ENCODE measurements at places on chromosomes 1 and 21.

DNA sequence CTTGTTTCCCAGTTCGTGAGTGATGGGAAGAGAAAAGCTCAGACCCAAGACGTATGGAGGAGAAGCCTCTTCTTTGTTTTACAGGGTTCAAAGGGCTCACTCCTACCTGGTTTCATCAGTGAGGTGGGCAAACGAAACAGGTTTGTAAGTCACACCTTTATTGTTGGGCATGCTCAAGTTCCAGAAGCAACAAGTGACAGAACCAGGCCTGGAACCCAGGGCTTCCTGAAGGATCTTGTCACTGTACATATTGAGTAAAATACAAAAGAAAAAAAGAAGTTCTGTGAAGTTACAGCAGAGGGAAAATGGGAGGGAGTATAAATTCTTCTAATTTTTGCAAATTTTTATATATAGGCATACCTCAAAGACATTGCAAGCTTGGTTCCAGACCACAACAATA lies 320.9 kb upstream of the PROX1 start:
- DNase-seq = no peak

DNA sequence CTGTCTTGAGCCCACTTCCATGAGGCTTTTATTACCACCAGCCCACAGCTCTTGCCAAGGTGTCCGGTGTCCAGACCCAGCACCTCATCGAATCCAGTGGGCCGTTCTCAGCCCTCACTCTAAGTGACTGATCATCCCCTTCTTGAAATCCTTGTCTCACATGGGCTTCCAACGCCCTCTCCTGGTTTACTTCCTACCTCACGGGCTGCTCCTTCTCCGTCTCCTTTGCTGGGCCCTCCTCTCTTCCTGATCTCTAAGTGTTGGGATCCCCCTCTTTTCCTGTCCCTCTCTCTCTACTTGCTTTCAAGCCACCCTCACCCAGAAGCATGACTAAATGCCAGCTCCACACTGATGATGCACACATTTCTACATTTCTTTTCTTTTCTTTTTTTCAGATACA lies 9.0 kb upstream of the RHBG start:
- no peak for DNase-seq

- no peak for DNase-seq
Measured at GRCh38 chr1:113003751-113004690, 48.0 kb upstream of the SLC16A1 start.

- peak; percentile 69 for DNase-seq
Measured at GRCh38 chr1:62800825-62801306, 16.9 kb downstream of the ATG4C start.

GRCh38 chr1:40776236-40777072 lies 7.1 kb upstream of the KCNQ4 start:
- no peak for DNase-seq

- DNase-seq = no peak
Measured at GRCh38 chr1:226870401-226871279, at the start of gene PSEN2. Gene PSEN2, plus strand, starts transcription at chr1:226870616. Its CDS starts 11,292 bp downstream, at chr1:226881908.

GRCh38 chr1:156838972-156839371 lies 19.9 kb downstream of the INSRR start:
- no peak for DNase-seq

DNA sequence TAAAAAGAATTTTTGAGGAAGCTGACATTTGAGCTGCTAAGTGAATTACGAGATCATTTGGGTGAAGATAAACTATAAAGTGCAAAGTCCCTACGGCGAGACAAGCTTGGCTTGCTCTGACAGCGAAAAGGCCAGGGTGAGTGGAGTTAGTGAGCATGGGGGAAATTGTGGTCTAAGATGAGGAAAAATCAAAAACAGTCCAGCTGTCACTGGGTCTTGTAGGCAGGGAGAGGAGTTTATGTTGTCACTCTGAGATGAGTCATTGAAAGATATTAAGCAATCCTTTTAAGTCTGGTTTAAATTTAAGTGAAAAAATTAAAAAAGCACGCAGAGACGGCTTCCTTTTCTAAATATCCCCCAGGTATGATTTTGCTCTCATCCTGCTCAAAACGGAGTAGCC lies 601.9 kb downstream of the MRPL39 start:
- no peak for DNase-seq

DNA sequence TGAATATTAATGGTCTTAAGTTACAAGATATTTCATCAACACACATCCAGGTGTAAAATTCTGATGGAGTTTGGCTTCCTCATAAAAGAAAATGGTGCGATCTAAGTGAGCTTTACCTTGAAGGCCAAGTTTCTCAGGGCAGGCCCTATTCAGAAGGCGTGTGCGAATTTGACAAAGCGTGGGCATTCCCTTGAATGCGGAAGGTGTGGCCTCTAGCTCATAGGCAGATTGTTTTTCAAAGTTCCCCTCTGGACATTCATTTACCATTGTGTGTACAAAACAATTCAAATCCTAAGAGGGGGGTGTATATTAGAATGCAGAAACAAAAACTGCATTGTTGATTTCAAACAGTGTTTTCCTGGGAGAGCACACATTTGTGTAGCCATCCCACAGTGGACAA lies 411.9 kb upstream of the PKN2 start:
- DNase-seq = no peak

GRCh38 chr1:89332461-89332860 lies 31.4 kb upstream of the GBP6 start:
- DNase-seq = no peak

DNA sequence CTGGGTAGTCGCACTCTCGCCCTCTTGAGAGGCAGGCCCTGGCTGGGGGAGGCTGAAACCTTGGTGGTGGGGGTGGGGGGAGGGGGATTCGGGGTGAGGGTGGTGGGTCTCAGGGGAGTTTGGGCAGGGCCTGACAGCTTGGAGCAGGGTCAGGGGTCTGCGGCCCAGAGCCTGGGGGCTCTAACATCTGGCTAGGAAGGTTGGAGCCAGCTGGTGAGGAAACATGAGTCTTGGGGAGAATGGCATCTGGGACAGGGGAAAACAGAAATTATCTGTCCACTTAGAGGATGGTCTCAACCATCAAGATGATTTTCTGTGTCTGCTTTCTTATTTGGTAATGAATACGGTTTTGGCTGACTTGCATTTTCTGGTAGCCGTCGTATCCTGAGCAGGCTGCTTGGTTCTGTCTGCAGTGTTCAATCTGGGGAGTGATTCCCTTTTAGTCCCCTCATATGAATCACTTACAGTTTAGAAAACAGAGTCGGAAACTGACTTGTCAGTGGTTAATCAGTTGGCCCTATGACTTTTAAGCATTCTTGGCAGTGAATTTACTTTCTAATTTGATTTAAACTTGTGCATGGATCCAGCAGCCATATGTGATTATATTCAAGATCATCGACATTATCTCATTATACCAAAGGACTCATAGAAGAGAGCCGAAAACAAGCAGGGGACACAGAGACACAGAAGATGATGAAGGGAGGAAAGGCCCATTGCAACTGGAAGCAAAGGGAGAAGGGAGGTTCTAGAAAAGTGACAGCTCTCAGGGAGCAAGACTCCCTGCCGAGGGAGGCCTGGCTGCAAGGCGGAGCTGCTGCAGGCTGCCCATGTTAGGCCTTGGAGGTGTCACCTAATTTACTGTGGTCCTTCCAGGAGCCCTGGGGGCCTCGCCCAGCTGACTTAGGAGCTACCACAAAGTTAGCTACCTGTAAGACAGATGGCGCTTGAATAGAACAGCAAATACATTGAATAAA lies 237.6 kb downstream of the SDCCAG8 start:
- no peak for DNase-seq

DNA sequence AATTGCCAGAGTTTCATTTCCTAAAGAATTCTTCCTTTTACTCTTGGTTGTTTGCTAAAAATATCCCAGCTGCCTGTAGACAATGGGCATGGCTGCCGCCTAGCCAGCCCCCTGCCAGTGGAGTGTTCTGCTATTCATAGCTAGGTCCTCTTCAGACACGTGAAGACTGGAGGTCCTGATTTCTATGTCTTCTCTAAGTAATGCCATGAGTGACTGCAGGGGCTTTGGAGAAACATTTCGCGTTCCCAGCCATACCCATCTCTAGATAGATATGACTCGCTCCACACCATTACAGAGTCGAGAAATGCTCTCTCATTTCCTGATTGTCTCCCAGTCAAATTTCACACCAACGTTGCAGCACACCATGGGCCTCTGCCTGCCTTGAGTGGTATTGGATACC lies 99.5 kb upstream of the BACE2 start:
- no peak for DNase-seq

Data from GM12864 (cell line).